CD4-positive, alpha-beta T cell treated with Interferon alpha-2 for 1 hour (primary cell): ENCODE measurements at places on chromosomes 4 and X.

GRCh38 chrX:100353326-100353725, 56.7 kb downstream of the PCDH19 start:
- no peak for DNase-seq

GRCh38 chrX:152806035-152806434, 24.5 kb downstream of the CETN2 start:
- DNase-seq = no peak

GRCh38 chr4:101540336-101540735, 193.0 kb upstream of the PPP3CA start:
- DNase-seq = no peak

- DNase-seq = no peak
Observed at GRCh38 chrX:136097871-136098805, 49.2 kb upstream of the FHL1 start.

- no peak for DNase-seq
Observed at GRCh38 chr4:110087070-110087708, 111.2 kb downstream of the ELOVL6 start.

- DNase-seq = no peak
Observed at GRCh38 chr4:141464366-141464765, 172.0 kb upstream of the IL15 start.

GRCh38 chr4:144611850-144612249, 34.1 kb upstream of the HHIP start:
- no peak for DNase-seq

- DNase-seq = no peak
Observed at GRCh38 chr4:1518997-1519700, 112.9 kb upstream of the NKX1-1 start.

DNA sequence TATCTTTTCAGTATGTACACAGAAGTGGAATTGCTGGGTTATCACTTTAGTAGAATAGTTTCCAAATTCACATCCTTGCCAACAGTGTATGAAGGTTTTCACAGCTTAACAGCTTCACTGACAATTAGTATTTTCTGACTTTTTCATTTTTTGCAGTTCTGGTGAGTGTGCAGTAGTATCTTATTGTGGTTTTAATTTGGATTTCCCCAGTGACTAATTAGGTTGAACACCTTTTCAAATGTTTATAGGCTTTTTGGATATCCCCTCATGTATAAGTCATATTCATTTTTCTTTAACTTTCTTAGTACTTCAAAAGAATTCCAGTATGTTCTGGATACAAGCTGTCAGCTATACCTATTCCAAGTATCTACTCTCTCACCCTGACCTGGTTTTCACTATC, 37.1 kb downstream of the BRCC3 start:
- DNase-seq = no peak

- DNase-seq = no peak
Observed at GRCh38 chrX:8967461-8967860, 66.5 kb downstream of the FAM9B start.

DNA sequence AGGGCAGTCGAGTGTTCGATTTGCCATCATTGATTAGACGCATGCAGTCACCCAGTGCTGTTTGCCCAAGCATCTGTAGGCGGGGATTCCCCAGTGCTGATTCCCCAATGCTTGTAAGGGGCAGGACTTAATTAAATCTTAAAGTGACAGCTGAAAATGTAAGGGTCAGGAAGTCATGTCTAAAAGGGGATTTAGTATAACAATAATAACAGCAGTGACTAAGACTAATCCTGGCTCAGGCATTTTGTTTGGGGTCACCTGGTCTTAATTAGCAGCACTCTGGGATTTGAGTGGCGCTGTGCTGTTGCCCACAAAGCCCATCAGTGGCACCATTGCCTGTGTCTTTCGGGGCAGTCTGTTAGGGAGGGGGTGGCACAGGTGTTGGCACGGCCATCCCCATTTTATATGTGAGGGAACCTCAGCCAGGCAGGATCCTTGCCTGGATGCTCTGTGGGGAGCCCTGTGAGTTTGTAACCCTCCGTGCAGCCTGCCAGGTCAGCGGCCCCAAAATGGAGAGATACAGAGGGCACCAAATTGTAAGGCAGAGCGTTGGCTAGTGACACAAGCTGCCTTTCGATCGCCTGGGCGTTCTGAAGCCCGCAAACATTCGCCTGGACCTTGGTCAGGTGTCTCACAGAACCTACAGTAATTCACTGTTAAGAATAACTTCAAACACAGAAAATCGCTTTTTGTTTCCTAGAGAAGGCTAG, 146.7 kb downstream of the TBL1X start:
- no peak for DNase-seq

DNA sequence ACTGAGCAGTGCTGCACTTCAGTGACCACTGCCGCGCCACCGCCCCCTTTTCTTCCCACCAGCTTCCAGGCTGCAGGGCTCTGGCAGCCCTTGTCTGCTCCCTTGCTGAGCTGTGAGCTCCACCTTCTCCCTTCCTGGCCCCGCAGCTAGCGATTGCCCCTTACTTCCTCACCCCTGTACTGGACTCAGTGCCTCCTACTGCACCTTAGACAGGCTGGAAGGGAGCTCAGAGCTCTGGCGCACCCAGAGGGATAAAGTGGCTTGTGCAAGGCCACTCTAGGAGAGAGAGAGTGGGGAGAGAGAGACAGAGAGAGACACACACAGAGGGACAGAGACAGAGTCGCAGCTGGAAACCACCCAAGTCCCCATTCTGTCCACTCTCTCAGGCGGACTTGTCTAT, 6.0 kb downstream of the RASL11B start:
- DNase-seq = no peak

- no peak for DNase-seq
Observed at GRCh38 chr4:28267166-28267565, 1406.5 kb downstream of the STIM2 start.

GRCh38 chrX:151975736-151976275, 1.3 kb upstream of the GABRE start:
- no peak for DNase-seq

DNA sequence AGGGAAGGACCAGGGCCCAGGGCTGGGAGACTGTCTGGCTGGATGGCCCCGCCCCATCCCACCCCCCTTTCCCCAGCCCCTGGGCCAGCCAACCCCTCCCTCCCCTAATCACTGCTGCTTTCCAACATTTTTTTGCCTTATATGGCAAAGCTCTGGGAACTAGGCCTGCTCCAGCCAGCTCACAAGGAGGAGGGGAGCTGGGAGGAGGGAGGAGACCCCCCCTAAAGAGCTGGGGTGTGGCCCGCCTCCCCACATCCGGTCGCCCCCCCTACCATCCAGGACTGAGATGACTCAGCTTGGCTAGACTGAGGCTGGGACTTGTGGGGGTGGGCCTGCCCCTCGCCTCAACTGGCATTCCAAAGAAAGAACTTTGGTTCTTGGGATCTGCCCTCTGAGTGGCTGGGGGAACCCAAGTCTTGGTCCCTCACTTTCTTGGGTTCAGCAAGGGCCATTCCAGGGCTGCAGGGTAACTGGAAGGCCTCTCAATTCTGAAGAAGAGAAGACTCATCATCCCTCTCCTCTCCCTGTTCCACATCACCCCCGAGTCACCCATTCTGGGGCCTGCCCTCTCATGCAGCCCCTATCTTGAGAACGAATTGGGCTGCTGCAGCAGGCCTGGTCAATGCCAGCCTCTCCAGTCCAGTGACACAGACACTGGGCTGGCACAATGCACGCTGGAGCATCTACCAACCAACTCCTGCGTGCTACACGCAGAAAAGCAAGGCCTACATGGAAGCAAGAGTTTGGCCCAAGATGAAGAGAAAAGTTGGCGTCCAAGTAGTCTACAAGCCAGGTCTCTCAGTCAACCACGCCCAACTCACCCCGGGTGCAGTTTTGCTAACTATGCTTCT, 4.8 kb downstream of the FLNA start:
- DNase-seq = peak; percentile 74

- no peak for DNase-seq
Observed at GRCh38 chrX:368811-369562, 17.7 kb downstream of the PPP2R3B start.

GRCh38 chr4:138910195-138910913, 105.2 kb upstream of the NOCT start:
- DNase-seq = no peak

- no peak for DNase-seq
Observed at GRCh38 chrX:129091097-129091496, 432.2 kb downstream of the SMARCA1 start.

DNA sequence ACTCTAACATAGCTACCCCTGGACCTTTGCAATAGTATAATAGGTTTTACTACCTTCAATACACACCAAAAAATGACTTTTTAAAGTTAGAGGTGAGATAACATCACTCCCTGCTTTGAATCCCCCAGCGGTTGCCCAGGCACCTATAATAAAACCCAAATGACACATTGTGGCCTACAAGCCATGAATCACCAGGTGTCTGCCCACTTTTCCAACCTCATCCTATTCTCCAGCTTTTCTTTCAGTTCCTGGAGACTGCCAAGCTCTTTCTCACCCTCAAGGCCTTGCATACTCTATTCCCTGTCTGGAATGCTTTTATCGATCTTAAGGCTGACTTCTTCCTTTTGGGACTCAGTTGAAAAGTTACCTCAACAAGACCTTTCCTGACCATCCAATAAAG, 16.4 kb upstream of the PRSS48 start:
- DNase-seq = no peak

GRCh38 chr4:100284129-100284880, 94.0 kb upstream of the DDIT4L start:
- DNase-seq = no peak

DNA sequence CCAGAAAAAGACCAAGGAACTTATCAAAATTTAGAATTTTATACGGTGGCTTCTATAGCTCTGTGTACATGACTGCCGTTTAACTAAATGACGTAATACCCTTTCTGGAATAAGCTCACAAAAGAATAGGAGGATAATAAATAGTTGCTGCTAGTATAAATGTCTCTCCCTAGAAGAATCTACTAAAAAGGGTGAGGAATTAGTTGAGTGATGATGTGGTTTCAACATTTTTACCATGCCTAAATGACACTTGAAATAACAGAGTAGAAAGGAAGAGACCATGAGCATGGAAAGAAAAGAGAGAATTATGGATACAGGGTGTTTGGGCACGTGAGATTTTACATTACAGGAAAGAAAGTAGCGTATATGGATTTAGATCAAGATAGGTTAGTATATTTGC, 231.1 kb downstream of the ARAP2 start:
- no peak for DNase-seq

GRCh38 chrX:49915361-49916222, 6.8 kb upstream of the CLCN5 start:
- peak; percentile 40 for DNase-seq

DNA sequence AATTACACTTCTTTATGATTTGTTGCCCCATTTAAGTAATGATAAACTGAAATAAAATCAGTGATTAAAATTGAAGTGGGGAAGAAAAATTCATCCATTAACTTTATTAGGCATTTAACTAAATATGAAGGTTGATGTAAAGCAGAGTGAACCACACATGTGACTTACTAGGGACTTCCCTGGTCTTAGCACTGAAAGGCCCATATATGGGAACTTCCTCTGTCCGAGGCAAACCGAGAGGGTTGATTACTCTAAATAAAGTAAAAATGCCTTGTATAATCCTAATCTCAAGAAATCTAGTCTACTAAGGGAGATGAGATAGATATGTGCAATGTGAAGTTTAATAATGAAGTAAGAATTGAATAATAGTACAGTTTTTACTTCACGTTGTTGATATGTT, 403.9 kb upstream of the RPS6KA3 start:
- DNase-seq = no peak

DNA sequence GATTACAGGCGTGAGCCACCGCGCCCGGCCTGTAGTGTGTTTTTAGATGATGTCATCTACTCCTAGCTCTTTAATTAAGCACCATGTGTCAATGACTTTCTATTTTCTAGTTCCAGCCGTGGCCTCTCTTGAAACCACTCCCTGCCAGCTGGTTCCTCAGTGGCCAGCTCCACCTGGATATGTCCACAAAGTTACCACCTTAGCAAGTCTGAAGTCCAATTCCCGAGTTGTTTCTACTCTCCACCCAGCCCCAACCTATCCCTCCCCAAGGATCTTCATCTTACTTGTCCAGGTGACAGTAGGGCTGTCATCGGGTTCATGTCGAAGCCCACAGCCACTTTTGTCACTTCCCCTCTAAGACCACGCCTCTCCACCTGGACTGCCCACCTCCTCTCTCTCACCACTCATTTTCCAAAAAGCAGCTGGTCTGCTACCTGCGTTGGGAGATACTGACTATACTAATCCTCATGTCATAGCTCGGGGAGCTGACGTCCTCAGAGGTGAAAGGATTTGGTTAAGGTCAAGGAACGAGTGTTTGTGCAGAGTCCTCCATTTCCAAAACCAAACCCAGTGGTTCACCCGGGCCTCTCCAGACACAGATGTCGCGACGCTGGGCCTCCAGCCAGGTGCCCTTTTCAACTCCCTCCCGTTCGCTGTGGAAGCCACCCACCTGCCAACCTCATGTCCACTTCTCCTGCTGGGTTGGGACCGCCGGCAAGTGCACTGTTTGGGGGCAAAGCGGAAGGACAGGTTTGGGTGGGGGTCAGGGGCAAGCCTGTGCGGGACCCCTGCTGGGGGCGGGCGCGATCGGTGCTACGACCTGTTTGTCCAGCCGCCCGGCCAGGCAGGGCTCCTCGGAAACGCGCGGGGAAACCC, 704 bp downstream of the FAM3A start:
- peak; percentile 18 for DNase-seq

DNA sequence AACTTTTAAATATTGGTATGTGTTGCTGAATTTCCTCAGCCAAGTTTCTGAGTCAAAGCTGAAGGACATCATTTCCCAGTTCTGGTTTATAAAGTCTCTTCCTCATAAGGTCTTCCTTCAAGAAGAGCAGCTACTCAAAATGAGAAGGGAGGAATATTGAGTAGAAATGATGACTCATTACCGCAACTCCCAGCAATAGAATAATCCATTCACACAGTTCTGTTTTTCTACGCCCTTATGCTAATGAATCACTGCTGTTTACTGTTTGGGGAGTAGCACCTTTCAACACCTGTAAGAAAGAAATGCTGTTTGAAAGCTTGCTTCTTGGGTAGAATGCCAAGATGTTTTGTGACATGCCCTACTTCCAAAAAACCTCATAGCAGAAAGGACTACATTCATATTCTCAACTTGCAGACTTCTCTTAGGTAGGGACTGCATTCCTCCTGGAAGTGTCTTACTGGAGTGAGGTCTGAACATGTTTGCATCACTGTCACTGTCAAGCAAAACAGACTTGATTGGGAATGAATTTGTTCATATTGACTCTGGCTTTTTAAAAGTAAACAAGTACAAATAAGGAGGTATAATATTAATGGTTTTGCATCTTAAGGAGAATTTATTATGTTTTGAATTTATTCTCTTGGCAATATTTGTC, 147.2 kb upstream of the BANK1 start:
- DNase-seq = no peak

DNA sequence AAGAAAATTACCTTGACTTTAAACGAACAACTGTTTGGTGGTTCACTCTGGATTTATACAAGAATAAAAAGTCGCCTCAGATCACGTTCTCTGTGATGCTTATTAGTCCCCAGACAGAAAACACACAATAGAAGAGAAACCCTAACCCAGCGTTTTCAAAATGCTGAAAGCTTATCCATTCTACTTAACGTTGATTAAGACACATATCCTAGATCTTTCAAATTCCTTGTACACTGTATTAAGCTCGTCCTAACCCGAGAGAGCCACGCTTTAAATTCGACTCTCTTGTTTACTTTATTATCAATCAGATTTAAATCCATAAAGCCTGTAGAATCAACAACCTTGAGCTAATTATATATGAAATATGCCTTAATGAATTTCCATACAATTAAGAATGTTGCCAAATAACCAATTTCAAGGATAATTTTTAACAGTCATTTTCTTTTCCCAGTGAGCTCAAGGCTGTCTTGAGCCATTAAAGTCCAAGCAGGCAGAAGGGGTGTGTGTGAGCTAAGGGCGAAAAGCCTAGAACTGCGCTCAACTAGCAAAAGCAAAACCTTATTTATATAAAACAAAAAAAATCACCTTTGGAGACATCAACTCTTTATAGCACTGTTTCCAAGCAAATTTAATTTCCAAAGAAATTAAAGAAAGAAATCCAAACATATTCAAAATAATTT, 981 bp upstream of the PITX2 start:
- DNase-seq = no peak
